CD4-positive, alpha-beta T cell treated with Interleukin-4 for 1 hour (primary cell): ENCODE measurements at places on chromosomes 2 and 18.

DNA sequence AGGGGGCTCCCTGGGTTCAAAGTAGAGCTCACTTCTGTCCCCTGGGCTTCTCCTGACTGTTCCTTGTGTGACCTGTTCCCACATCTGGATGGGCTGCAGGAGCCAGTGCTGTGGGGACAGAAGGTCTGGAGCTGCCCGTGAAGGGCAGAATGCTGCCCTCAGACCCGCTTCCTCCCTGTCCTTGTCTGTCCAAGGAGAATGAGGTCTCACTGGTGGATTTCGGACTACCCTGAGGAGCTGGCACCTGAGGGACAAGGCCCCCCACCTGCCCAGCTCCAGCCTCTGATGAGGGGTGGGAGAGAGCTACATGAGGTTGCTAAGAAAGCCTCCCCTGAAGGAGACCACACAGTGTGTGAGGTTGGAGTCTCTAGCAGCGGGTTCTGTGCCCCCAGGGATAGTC is 15.5 kb downstream of the EMX1 start:
- no peak for DNase-seq

- no peak for DNase-seq
These were observed 75.8 kb upstream of the MAP3K20 start for GRCh38 chr2:172999641-173000386.

DNA sequence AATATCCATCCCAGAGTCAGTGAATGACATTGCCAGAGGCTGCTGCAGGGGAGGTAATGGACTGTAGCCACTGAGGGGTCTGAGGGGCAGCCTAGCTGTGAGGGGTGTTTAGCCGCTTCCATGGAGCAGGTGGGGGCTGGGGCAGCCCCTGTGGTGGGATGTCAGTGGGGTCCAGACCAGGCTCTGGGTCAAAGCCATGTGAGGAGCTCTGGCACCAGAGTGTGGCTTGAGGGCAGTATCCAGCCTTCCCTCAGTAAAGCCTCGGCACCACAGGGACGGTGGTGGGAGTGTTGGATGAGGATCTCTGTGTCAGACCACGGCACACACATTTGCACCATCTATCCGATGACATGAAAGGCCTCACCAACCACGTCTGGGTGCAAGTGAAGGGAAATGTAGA is 85.0 kb downstream of the INHBB start:
- no peak for DNase-seq

DNA sequence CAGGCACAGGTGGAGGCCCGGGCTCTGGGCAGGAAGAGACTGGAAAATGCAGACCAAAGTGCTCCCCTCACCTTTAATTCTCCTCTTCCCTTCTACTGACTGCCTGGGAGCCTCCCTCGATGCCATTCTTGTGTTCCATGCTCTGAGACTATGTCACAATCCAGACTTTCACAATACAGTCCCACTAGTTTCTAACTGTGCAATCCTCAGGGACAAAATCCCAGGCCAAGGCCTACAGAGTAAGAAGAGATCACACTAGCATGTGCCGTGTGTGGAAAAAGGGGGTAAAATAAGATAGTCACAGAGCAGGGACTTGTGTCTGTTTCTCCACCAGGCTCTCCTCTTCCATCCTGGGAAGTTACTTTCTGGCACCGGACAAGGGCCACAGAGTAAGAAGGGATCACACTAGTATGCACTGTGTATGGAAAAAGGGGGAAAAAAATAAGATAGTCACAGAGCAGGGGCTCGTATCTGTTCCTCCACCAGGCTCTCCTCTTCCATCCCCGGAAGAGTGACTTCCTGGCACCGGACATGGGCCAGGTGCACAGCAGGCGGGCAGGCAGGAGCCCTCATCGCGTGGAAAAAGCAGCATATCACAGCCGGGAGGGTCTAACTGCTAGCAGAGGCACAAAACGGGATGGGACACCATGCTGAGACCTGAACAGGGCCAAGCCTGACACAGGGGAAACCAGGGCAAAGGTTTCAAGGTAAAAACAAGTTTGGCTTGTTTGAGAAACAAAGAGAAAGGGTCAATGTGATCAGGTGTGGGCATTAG is 9.6 kb downstream of the CYB5A start:
- no peak for DNase-seq

DNA sequence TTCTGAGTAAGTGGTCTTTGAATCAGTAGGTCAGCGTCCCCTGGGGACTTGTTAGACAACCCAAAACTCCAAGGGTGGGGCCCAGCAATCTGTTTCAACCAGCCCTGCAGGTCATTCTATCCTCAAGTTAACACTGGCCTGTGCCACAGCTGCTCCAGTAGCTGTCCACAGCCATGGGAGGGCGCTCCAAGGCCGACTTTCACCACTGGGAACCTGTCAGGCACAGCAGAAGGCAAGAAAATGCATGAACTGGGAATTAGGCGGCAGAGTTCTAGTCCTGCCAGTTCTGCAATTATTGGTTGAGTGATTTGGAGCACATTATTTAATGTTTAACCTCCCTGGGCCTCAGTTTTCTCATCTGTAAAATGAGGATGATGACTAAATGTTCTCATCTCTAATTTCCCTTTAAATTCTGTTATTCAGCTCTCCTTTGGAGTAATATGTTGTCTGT is 17.4 kb upstream of the MRPL33 start:
- peak; percentile 72 for DNase-seq

DNA sequence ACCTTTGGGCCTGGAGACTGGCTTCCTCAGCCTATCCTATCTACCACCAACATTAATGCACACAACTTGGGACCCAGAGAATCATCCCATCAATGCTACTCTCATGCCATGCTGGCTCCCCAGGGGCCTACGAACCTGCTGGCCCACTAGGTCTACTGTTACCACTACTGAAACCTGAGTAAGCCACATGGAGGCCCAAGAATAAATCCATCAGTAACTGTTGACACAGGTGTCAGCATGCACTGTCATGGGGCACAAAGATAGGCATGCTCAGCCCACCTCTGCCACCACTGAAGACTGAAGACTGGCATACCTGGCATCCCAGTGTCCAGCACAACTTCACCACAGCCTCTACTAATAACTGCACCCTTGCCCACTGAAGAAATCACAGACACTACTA is 71.1 kb upstream of the ACVR1C start:
- DNase-seq: no peak

DNA sequence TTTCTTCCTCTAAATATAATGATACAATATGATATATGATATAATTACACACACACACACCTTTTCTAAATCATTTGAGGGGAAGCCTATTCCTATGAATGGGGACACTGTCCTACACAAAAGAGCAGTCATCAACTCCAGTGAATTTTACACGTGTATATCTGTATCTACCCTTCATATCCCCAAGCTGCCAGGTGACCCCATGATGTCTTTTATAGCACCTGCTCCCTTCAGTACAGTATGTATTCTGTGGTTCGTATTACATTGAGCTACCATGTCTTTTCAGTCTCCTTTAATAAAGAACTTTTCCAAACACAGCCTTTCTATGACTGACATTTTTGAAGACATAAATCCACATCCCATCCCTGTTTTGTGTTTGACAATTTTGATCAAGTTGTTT is 19.0 kb downstream of the TBC1D8 start:
- DNase-seq: no peak

DNA sequence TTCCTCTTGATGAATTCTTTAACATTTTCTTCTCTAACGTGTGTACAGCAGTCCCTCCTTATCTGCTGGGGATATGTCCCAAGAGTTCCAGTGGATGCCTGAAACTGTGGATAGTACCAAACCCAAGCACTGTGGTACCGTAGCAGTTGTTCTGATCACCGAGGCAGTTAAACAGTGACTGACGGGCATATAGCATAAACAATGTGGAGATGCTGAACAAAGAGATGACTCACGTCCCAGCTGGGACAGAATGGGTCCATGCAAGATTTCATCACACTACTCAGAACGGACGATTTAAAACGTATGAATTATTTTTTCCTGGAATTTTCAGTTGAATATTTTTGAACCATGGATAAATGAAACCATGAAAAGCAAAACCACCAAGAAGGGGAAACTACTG is 54.5 kb upstream of the SPAG16 start:
- no peak for DNase-seq

DNA sequence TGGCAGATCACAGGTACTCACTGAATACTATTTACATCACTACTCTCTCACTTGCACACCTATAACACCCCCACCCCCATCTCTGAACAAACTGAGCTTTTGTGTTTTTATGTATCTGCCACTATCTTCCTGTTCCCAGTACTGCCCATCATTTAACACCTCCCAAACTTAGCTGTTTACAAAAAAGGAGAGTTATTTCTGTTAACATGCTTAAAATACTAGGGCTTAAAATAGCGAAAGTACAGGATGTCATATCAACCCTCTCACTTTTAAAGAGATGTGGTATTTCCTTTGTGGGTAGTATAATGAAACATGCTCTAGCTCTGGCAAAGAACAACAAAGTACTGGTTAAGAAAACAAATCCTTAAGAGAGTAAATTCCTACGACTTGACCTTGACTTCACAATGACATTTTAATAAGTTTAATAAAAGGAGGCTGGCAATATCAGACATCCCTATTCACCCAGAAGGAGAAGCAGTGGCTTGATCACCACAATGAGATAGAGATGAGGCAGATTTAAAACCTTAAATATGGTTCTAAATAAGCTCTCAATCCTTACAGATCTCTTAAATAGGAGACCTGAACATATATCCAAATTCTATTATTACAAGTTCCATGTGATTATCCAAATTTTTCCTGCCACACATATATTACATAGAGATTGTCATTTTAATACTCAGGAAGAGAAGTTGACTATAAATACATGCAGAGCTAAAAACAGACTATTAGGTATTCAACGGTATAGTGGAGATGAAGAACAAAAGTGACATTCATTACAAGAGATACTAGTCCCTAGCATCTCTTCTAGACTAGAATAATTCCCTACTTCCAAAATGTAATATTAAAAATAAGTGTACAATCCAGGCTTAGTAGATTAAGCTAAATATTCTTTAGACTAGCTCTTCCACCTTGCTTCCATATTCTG is 36.9 kb downstream of the TRAK2 start:
- DNase-seq: peak; percentile 55

GRCh38 chr2:155456222-155456621 is 757.7 kb downstream of the KCNJ3 start:
- no peak for DNase-seq

GRCh38 chr2:4882421-4882820 is 809.8 kb upstream of the SOX11 start:
- no peak for DNase-seq

DNA sequence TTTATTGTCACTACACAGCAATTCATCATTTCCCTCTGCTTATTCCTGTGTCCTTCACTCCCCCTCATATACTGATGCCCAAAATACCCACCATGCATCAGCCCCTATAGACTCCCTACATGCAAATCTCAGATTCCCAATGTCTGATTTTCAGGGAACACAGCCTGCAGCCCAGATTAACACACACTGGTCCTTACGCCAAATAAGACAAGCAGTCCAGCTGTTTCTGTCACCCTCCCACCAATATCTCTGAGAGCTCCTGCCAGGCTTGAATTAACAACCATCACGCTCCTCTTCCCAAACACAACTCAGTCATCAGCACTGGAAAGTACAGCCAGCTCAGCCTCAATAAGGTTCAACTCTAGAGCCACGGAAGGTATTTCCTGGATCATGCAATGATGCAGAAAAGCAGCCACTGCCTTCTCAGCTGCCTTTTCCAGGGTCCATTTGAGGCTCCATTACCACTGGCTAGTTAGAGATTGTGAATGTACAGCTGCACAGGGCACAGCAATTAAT is 39.0 kb upstream of the SLC35F5 start:
- DNase-seq: no peak

- no peak for DNase-seq
These were observed 190.0 kb downstream of the ZBTB7C start for GRCh38 chr18:48219037-48219809.

- no peak for DNase-seq
These were observed 223.1 kb upstream of the PARD3B start for GRCh38 chr2:204321910-204322751.
